ENCODE measurements at places on chromosomes 7 and 10.
A peak's percentile ranks its signal among the peaks of the same experiment; 100 is the strongest.

GRCh38 chr7:55265836-55266642, 99.1 kb upstream of the LANCL2 start:
- no peak for DNase-seq

DNA sequence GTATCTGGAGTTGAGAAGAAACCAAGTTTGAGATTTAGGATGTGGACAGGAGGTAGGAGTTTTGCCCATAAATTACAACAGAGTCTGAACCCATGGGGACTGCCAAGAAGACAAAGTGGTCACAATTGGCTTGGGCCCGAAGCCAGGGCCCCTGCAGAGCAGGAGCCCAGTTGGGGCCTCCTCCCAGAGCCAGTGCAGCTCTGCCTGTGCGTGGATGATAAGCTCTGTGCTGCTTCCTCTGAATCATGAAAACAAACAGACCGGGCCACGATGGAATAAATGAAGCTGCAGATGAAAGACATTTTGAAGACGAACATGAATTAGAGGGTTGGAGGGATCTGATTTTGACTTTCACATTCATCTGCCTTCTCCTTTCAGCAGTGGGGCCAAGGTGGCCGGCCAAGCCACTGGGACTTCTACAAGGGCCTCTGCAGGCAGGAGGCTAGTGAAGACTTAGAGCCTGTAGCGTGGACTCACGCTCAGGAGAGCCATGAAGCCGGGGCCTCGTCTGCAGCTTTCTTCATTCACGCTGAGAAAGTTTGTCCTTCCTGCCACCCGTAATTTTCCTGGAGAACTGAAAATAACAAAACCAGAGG, 156.8 kb upstream of the LYZL1 start:
- DNase-seq = no peak

- DNase-seq = no peak
Observed at GRCh38 chr10:132110713-132111112, 45.0 kb downstream of the JAKMIP3 start.

GRCh38 chr10:132986978-132987377, 44.6 kb upstream of the CFAP46 start:
- DNase-seq = peak; percentile 23

GRCh38 chr10:44975431-44976331, 2.9 kb downstream of the DEPP1 start:
- no peak for DNase-seq

DNA sequence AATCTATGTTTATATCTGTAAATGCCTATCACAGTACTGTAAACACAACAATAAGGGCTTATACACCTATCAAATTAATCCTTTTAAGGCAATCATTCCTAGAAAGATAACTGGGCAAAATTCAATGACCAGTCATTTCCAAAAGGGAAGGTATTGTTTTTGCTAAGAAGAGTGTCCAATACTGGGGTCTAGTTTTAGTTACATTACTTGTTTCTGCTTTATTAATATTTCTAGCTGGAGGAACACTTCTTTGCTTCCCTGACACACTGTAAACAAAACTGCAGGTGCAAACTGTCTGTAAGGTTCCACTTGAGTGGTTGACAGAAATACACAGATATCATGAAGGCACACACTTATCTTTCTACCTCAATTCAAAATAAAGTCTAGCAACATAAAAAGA, 84.2 kb upstream of the FAM133B start:
- no peak for DNase-seq

GRCh38 chr7:11430841-11431240, 401.2 kb downstream of the THSD7A start:
- DNase-seq = no peak

- no peak for DNase-seq
Observed at GRCh38 chr7:104900525-104901239, 113.3 kb upstream of the KMT2E start.

GRCh38 chr10:75982611-75983369, 551.4 kb downstream of the LRMDA start:
- DNase-seq = no peak

DNA sequence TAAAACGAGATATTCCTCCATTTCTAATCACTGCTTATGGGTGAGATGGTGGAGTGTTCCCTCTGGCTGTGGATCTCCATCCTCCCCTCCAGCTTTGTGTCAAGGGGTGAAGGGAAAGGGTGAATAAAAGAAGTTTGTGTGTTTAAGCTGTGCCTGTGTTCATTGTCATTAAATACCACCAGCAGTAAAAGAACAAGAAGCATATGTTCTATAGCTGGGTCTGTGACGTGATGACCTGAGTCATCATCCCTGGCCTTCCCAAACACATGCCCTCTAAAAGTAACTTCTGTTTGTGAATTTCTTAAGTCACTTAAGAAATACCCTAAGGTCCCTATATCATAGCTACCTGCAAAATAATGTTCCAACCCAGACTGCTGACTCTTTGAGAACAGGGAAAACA, 104.9 kb downstream of the PPP1R17 start:
- no peak for DNase-seq

DNA sequence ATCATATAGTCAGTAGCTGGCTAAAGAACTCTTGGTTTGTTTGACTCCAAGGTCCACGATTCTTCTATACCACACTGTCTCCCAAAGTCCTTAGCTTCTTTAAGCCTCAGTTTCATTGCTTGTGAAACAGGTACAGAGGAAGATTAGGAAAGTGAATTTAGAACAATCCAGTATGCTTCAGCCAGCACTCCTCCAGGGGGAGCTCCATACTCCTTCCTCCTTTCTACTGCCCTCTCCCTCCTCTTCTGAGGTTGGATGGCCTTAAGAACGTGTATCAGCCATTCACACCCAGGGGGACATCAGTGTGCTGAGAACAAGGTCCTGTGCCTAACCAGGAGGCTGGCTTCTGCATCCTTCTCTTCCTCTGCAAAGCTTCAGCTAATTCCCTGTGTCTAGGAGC, 54.8 kb upstream of the CALD1 start:
- DNase-seq = no peak

DNA sequence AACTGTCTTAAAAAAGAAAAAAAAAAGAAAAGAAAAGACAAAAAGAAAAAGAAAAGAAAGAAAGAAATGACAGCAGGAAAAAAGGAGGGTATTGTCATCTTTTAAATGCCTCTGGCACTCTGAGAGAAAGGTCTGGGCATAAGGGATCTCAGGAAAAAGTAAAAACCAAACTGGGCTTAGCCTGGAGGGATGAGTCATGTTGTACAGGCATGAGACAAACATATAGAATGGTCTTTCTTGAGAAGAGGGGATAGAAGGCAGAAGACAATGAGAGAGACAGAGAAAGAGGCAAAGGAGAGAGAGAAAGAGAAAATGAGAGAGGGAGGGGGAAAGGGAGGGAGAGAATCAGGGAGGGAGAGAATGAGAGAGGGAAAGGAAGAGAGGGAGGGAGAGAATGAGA, 32.3 kb upstream of the KCNMA1 start:
- DNase-seq = no peak

DNA sequence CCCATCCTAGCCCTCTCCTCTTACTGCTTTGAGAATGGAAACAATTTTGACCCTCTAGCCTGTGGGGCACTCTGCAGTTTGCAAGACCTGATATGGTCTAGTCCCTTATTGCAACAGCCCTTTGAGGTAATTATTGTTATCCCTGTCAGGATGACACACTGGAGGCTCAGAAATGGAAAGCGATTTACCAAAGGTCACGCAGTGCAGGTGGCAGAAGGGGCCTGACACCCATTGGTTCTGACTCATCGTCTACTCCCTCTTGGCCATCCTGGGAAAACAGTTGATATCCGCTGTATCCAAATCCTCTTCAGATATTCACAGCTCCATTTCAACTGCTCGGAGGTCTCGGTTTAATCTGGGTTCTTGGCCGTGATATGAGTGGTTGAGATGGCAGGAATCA, 44.7 kb upstream of the AQP1 start:
- DNase-seq = no peak

GRCh38 chr7:14207138-14207537, 217.7 kb upstream of the ETV1 start:
- no peak for DNase-seq

- no peak for DNase-seq
Observed at GRCh38 chr10:129320340-129320739, 146.7 kb upstream of the MGMT start.

DNA sequence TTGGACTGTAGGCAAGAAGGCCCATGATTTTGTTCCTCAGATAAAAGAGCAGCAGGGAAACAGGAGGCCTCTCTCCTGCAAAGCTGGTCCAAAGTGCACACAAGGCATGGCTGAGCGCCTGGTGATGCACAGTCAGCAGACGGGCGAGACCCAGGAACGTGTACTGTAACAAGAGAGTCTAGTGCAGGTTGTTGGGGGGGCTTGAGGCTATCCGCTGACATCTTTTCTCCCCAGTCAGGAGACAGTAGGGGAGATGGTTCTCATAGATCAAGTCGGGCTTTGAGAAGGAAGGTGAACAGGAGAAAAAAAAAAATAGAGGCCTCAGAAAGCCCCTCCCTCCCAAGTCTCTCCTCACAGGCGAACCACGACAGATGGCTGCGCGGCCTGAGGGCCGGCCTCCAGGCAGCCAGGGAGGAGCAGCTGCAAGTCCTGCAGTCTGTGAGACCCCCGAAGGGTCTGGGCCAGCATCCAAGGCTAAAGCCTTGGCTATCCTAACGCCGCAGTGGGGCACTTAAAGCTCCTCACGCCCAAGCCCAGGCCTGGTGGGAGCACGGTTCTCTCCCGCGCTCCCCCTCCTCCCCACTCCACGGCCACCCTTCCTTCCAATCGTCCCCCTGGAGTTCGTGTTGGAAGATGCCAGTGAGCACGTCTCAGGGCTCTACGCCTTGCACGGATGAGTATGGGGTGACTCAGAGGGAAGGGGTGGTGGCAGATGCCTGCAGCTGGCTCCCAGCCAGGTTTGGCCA, 68.3 kb downstream of the PRKAG2 start:
- peak; percentile 40 for DNase-seq

DNA sequence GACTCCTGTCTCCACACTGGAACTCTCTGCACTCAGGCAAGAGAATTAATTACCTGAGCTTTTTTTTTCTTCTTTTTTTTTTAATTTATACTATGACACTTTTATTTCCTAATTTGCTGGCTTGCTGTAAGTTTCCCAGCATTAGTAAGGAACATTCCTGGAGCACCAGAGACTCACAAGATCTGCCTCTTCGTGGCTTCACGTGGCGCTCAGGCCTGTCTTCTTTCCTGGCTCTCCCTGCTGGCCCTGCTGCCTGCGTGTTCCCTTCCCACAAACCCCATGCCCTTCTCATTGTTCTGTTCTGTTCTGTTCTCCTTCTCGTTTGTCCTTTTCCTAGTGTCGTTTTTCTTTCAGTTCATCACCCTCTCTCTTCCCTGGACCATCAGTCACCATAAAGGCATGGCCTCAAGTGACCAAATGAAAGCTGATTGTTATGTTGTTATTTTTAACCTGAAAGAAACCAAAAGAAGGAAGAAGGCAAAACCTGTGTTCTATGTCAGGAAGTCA, 591.6 kb upstream of the PFKP start:
- DNase-seq = no peak

DNA sequence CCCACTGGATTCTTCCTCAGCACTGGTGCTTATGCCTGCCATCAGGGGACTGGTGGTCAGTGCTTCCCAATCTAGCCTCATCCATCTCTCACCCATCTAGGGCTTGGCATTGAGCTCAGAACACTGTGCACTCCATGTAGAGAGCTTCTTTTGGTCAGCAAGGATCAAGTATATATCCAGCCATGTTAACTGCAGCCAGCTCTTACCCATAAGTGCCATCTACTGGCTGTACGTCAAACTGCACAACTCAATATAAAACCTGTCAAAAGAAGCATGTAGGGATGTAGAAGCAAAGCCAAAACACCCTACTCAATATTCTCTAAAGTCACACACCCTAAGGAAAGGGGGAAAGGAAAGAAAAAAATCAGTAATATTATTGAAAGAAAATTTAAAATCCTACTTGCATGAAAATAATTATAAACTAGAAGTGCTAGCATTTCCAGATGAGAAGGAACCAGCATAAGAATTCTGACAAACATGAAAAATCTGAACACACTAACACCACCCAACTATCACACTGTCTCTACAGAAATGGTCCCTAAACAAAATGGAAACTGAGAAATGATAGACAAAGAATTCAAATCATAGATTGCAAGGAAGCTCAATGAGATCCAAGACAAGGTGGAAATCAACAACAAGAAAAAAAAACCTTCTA, 531.1 kb upstream of the STEAP1 start:
- DNase-seq = no peak

DNA sequence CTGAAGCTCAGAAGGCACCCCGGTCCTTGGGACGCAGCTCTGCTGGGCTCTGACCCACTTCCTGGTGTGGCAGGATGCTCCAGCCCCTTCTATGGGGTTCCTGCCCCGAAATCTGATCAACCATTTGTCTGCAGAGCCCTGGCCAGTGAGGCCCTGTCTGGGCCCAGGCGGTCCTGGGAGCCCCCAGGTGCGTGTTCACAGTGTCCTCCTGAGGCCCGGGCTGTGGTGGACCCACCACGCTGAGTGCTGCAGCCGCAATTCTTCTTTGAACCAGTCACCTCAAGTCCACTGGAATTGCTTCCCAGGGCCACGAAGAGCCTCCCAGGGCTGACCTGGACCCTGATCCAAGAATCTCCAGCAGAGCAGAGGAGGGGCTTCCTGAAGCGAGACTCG, 19.1 kb downstream of the KNDC1 start:
- peak; percentile 24 for DNase-seq

DNA sequence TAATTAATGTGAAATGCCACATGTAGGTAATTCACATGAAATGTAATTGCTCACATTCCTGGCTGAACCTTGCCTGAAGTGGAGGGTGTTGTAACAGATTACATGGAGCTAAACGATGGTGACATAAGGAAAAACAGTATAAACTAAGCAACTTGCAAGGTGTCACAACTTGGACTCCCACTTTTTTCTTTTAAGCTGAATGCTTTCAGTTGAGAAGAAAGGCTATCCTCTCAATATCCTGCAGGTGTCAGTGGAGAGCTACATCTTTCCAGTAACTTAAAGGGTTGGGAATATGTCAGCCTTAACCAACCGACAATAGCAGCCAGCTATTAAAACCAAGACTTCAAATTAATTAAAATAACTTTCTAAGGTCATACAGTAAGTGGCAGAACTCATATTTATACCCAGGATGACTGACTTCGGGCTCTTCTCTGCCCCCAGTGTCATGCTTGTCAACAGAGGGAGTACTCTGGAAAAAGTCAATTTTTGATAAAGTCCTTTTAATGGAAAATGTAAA, 33.7 kb downstream of the NRBF2 start:
- DNase-seq = no peak

DNA sequence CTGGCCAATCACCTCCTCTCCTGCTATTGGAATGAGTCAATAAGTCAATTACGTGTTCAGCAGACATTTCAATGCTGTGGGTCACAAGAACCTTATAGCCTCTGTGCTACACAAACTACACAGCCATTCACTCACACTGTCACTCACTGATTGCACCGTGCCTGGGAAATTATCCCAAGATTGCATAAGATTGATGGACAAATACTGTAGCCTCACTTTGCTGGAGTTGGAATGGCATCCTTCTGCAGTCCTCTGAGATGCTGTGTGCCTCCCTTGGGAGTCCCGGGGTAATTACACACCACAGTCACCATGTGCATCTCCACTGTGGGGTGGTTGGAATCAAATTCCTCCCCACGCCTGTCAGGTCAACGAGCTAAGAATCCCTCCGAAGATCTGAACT, 358.7 kb upstream of the MGMT start:
- DNase-seq = no peak

- DNase-seq = no peak
Observed at GRCh38 chr7:123492485-123492884, 41.9 kb downstream of the IQUB start.
